Activated naive CD4-positive, alpha-beta T cell treated with anti-CD3 and anti-CD28 coated beads, Interleukin-2, amount 50 U/mL, for 72 hours (primary cell): ENCODE measurements at places on chromosomes 7 and 10. TPM values are rescaled to one million over a fixed set of nuclear protein-coding genes. Genes with fewer than 3 reads are reported as not detected.

- DNase-seq = no peak
These were observed 667 bp upstream of the TMEM120A start for GRCh38 chr7:75995052-75995471.

DNA sequence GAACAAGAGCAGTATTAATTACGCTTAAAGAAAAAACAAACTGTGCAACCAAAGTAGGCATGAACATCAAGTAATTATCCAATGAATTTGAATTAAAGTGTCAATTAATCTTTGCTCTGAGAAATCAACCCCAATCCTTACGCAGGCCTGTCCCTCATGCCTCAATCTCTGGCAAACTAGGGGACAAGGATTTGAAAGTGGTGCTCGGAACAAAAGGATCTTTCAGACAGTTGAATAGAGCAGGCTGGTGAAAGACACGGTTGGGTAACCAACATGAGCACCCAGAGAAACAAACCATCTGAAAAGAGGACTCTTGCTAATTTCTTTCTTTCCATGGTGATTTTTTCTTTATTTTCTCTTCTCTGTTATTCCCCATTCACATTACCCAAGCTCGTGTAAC is 203.5 kb upstream of the PHF14 start:
- no peak for DNase-seq

- no peak for DNase-seq
These were observed 159.6 kb upstream of the IGFBP3 start for GRCh38 chr7:46080595-46081159.

GRCh38 chr7:117012696-117013095 is 59.4 kb downstream of the ST7 start:
- DNase-seq = no peak

GRCh38 chr10:44998146-44998631 is 2.5 kb upstream of the ZNF22 start:
- no peak for DNase-seq

DNA sequence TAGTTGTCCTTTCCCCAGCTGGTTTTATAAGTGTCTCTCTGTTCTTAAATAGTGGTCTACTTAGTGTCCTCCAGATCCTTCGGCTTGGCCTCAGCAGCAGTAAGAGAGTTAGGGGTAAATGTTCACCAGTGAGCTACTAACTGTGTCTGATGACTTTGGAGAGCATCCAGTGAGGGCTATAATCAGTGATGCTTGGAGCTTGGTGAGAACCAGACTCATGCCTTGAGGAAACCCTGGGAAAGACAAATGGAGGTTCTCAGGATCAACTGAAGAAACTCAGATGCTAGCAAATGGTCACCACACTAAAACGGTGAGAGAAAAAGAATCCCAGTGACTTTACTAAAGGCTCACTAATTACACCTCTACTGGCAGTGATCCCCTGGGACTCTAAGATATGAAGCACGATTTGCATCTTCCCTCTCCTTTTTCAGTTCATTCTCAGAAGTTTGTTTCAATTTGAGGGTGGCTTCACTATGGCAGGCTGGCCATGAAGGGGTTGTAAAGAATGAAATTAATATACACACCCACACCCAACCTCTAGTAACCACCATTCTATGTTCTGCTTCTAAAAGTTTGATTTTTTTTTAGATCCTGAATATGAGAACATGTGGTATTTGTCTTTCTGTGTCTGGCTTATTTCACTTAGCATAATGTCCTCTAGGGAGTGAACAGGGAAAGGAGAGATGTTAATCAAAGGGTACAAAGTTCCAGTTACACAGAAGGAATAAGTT is 177.9 kb downstream of the PDE1C start:
- no peak for DNase-seq

GRCh38 chr7:17523813-17524739 is 225.6 kb downstream of the AHR start:
- no peak for DNase-seq

IFIT5 gene
- 10.9 TPM for total RNA-seq

CDNF gene
- total RNA-seq = 3.8 TPM

DNA sequence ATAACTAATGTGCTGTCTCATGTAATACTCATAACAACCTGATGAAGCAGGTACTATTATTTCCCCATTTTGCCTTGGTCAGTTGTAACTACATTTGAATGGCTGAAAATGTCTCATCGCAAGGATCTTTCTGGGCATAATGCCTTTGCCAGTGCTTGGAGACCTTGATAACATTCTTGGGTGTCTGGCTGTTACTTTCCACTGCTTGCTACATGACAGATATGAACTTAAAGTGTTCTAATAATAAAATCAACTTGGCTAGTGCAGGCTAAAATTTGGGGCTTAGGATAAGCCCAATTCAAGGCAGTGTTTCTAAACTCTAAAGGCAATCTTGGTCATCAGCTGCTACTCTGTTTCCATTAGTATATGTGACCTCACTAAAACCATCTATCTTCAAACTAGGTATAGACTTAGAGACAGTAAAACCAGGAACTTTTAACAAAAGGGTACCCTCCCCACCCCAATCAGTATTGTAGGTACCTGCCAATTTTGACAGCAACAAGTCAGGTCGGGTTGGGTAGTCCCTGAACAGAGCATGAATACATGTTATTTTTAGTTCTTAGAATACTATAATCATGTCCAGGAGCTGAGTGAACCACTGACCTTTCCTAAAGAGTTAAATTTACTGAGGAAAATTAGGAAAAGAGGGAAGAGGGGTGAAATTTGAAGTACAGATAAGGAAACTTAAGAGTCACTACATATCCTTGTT is 68.2 kb upstream of the AHR start:
- no peak for DNase-seq

- no peak for DNase-seq
These were observed 46.7 kb upstream of the RHOBTB1 start for GRCh38 chr10:60990663-60991062.

DNA sequence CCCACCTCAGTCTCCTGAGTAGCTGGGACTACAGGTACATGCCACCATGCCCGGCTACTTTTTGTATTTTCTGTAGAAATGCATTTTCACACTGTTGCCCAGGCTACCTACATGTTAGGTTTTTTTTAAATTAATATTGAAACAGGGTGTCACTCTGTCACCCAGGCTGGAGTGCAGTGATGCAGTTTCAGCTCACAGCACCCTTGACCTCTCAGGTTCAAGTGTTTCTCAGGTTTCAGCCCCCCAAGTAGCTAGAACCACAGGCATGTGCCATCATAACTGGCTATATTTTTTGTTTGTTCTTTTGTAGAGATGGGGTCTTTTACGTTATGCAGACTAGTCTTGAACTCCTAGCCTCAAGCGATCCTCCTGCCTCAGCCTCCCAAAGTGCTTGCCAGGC is 32.4 kb upstream of the ZMIZ2 start:
- no peak for DNase-seq

IKZF1 gene
- 327 TPM for total RNA-seq

GRCh38 chr10:105585753-105586152 is 944.7 kb downstream of the SORCS3 start:
- no peak for DNase-seq

GRCh38 chr10:120770496-120770895 is 80.7 kb upstream of the WDR11 start:
- no peak for DNase-seq

TLX1 gene
- total RNA-seq = not detected

DNA sequence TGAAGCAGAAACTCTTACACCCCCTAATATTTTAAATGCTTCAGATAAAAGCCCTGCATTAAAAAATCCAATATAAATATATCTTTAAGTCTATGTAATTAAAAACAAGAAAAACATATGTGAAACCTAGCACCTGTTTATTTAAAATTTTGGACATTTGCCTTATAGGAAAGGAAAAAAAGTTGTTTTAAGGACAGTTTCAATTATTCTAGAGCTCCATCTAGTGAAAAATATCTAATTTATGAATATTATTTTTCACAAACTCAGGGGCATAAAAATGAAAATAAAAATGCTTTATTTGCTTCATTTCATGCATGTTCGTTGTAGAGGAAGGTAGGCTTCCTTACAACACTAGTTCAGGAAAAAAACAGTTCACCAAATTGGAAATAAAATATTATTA is 26.1 kb downstream of the ENKUR start:
- DNase-seq = no peak

FOXI2 gene
- total RNA-seq = not detected

GRCh38 chr7:132377015-132377414 is 199.3 kb downstream of the PLXNA4 start:
- DNase-seq = no peak

GRCh38 chr10:57689596-57690297 is 577.9 kb downstream of the IPMK start:
- no peak for DNase-seq

DNA sequence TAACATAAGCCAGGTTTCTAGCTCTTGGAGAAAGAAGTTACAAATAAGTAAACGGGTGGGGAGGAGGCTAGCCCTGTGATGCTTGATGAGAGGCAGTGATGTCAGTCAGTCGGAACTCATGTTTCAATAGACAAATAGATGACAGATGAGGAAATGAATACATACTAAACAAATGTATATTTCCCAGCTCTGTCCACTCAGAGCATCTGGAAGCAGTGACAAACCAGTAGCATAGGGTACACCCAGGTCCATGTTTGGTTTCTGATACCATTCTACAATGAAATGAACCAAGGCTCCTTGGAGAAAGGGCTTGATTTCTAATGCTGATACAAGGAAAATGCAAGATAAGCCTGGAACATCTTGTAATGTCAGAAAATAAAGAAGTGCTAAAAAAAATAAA is 30.6 kb downstream of the PODXL start:
- no peak for DNase-seq

SLC26A3 gene
- total RNA-seq = not detected

- no peak for DNase-seq
These were observed 49.5 kb downstream of the IKZF1 start for GRCh38 chr7:50353894-50354595.
